Activated CD4-positive, alpha-beta T cell treated with anti-CD3 and anti-CD28 coated beads, Interleukin-2, amount 50 U/mL, for 24 hours (primary cell): ENCODE measurements at places on chromosomes 12 and 14.

DNA sequence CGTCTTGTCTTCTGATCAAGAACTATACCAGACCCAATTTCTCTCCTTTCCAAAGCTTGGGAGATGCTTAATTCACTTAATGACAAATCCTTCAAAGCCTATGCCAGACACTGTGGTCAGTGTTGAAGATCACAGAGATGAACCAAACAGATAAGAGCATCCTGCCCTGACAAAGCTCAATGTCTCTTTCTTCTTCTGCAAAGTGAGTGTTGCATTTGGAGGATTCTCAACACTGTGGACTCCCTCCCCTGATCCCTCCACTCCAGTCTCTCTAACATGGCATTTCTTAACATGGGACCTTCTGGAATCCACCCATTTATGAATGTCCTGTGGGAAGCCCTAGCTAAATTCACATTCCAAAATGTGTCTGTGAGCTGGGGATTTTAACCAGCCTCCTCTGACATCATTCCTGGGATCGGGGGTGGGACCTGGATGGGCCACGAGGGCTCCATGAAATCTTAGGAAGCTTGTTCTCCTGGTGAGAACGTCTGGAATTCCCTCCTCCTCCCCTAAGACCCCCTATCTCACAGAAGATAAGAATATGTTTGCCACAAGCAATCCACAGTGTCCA lies 20.3 kb downstream of the SYNE3 start:
- DNase-seq = no peak

- peak; percentile 76 for DNase-seq
Observed at GRCh38 chr12:24839268-24839791, 109.6 kb downstream of the BCAT1 start.

- DNase-seq = no peak
Observed at GRCh38 chr12:120416490-120417216, 21.3 kb upstream of the COX6A1 start.

DNA sequence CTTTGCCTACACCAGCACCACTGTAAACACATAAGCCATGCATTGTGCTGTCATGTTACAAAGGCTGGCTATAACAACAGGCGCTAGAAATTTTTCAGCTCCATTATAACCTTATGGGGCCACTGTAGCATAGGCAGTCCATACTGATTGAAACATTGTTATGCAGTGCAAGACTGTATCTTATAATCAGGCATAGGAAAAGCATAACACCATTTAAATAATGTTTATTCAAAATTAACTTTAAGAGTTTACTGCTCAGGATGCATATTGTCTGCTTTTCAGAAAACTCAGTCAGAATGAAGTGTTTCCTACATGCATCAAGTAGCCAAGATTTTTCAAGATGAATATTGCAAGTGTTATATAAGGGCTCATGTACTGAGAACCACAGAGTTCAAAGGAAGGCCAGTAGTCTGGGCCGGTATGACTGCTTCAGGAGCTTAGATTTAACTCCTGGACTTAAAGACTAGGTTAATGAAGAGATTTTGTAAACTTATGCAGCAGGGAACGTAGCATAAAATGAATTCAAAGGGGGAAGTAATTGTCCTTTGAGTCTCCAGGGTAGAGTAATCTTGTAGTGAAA lies 46.9 kb downstream of the ATXN7L3B start:
- DNase-seq = no peak

DNA sequence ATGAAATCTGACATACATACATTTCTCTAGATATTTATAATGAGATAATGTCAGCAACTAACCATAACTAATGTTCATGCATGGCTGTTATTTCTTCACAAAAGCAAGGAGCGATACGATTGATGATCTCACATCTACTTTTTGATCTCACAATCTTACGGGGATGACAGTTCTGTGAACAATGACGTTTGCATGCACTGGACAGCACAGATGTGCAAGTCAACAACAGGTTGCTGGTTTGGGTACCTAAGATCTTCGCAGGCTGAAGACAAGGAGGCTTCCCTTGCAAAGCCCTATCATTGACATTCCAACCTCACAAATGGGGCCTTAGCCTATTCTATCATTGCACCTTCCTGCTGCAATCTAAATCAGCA lies 53.6 kb downstream of the C12orf42 start:
- no peak for DNase-seq

DNA sequence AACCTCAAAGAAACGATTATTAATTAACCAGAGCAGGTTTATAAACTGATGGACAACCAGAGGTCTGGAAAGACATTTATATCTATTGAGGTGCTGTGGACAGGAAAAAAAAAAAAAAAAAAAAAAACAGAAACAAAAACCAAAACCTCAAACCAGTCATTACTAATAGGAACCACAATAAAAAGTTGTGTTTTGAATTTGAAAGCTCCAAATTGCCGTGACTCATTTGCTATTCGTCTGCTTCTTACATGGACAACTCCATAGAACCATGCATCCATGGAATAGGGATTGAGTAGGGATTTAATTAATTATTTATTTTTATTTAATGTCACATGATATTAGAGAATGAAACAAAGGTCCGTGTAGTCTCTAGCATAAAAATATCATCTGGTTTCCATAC lies 134.1 kb upstream of the SSTR1 start:
- DNase-seq = no peak

DNA sequence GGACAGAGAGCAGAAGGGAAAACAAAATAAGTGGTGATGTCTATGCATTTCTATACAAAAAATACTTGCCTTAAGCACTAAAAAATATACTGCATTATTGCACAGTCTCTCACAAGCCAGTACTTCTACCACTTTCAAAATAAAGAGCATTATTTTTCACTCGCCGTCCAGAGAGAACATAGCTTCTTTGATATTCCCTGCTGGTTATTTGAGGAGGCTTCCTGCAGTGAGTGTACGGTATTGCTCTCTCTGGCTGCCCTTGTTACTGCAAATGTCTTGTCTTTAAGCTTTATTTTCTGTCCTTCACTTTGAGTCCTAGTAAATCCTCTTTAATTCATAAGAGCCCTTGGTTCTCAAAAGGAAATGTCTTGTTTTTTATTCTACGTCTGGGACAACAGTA lies 81.1 kb downstream of the EML1 start:
- no peak for DNase-seq

DNA sequence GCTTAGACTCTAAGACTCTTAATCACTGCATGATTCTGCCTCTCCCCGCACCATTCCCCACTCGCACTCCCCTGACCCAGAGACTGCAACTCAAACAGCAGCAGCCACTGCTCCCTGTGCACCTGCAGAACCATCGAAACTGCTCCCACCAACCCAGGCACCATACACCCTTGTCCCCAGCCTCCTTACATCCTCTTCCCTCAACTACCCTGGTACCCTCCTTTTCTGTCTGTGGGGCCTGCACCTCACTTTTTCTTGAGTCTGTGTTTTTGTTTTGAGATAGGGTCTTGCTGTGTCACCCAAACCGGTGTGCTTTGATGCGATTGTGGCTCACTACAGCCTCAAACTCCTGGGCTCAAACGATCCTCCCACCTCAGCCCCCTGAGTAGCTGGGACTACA lies 69.4 kb downstream of the RNFT2 start:
- no peak for DNase-seq

DNA sequence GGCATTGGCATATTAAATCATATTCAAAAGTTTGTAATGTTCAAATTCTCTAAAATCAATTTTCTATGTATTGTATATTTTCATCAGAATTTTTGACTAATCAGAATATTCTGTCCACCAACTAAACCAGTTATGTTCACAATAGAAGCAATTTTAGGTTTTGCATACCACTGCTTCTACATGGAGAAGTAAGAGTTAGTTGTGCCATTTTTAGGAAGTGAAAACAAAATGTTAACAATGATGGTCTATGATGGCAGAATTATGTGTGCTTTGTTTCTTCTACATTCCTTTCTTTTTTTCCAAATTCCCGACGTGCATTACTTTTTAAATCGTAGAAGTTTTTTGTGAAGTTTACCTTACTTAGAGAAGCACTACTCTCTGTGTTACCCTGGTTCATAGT lies 29.5 kb downstream of the ABHD12B start:
- no peak for DNase-seq

DNA sequence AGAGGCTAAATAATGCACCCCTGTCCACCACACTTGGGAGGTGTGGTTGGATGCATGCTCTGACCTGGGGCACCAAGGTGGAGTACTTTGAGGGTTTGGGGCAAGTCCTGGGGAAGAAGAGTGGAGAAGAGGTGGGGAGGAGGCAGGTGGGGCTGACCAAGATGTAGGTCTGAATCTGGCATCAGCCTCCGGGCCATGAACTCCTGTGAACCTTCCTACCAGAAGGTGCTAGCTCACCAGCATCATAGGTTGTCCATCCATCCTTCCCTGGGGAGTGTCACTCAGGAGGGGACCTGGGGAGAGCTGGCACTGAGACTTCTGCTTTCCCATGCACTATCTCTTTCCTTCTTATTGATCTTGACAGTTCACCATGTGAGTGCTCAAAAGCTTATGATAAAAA lies 13.6 kb upstream of the EMP1 start:
- no peak for DNase-seq

DNA sequence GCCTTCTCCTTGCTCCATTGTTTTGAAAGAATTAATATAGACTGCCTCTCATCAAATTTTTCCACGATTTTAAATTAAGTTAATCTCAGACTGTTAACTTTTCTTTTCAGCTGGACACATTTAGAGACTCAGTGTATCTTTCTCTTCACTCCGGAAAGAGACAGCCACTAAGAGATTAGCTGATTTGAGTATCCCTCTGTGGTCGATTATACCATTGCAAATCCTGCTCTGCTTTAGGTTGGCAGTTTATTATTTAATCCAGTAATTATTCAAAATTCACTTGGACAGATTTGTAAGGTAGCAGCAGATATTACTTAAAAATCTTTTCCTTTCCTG lies 588 bp upstream of the TWF1 start:
- no peak for DNase-seq

DNA sequence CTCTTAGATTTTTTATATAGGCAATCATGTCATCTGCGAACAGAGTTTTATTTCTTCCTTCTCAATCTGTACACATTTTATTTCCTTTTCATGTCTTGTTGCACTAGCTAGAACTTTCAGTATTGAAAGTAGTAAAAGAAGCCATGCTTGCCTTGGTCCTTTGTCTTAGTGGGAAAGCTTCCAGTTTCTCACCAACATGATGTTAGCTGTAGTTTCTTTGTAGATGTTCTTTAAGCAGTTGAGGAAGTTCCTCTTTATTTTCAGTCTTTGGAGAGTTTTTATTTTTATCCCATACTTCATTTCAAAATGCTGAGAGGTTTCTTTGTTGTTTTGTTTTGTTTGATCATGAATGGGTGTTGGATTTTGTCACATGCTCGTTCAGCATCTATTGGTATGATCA lies 12.7 kb upstream of the RIMKLB start:
- no peak for DNase-seq

GRCh38 chr14:58947156-58947555 lies 241.3 kb upstream of the DAAM1 start:
- no peak for DNase-seq

- DNase-seq = no peak
Observed at GRCh38 chr12:116137318-116137717, 140.2 kb downstream of the MED13L start.

GRCh38 chr12:17609153-17609552 lies 480.8 kb downstream of the RERGL start:
- no peak for DNase-seq

DNA sequence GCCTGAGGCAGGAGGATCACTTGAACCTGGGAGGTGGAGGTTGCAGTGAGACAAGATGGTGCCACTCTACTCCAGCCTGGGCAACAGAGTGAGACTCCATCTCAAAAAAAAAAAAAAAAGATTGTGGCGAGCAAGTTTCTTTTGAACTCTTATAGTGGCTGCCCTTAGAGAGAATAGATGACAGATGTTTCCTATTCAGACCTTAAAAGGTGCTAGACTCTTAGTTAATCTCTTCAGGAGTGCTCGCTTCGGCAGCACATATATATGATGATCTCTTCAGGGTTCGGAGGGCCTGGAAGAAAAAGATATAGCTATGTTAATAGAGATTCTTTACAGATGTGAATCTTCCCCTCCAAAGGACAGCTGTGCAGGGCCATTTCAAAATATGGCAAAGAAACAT lies 73.1 kb upstream of the AMN1 start:
- no peak for DNase-seq

DNA sequence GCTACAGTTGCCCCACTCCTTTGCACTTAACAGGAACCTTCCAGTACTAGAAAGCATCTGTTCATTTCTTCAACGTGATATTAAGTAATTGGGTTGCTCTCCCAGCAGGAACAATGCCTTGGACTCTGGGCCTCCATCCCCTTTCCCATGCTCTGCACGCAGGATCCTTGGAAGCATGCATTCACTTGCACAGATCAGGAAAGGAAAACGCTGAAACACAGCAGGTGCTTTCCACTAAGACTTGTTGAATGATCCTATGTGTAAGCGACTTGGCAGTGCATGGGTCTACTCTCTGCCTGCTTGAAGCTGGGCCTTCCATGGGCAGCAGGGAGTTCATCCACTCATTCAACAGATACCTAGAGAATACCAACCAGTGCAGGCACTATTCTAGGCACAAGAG lies 2.3 kb downstream of the LTBP2 start:
- no peak for DNase-seq

DNA sequence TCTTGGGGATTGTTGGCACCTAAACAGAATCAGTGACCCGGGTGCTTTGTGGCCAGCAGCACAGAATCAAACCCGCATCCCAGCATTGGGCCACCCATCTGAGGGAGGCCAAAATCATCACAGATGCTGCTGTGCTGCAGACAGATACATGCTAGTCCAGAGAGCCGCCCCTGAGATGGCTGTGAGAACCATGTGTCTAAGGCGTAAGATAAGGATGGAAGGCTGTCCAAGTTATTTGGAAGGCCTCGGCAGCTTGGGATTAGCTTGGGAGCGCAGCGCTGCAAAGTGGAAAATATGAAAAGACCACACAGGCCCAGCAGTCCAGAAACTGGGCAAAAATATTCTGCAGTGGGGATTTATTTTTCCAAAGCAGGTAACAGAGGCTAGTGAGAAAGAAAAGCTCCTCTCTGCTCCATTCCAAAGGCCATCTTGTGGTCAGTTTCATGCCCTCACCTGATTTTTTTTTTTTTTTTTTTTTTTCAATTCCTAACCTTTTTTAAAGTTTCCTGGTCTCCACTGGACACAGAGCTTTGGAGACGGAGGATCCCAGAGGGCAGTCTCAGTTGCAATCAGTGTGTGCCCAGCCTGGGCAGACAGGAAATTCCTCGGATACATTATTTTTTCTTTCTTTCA lies 178.9 kb upstream of the BCL2L14 start:
- no peak for DNase-seq

DNA sequence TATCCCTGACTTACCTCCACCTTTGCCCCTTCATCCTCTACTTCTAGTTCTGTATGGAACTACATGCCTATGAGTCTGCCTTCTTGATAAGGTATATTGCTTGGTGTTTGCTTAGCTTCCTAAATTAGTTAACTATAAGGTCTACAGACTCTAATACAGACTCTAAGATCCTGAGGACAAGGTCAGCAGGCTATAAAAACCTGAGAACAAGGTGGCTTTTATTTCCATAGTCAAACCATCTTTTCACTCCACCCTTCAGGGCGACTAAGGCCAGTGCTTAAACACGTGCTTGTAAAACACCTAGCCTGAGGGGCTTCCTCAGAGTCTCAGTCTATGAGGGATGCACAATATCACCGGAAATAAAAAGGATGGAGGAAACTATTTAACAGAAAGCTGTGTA lies 36.1 kb upstream of the COL2A1 start:
- DNase-seq = no peak
